Mesothelial cell of epicardium (in vitro differentiated cells): ENCODE measurements at places on chromosomes 16 and 17. TPM values are rescaled to one million over a fixed set of nuclear protein-coding genes. Genes with fewer than 3 reads are reported as not detected.

SEPTIN1 gene
- 0.86 to 1.6 TPM (median 1.4 TPM) in 3 replicates for total RNA-seq

DNAAF8 gene
- 0.45 to 0.84 TPM (median 0.49 TPM) in 3 replicates for total RNA-seq

SLC12A3 gene
- not detected in 3 replicates for total RNA-seq

PCGF2 gene
- total RNA-seq = 83.3 to 95.8 TPM (median 91.9 TPM) in 3 replicates

SOST gene
- total RNA-seq = 0.23 to 0.33 TPM (median 0.27 TPM) in 3 replicates

MMP28 gene
- total RNA-seq = 0.34 to 0.86 TPM in 2 of 3 replicates, not detected in the other

SMIM36 gene
- total RNA-seq = not detected in 3 replicates

FOXN1 gene
- 0.34 to 0.42 TPM (median 0.34 TPM) in 3 replicates for total RNA-seq

TPSG1 gene
- total RNA-seq = not detected in 3 replicates

CES4A gene
- 15.9 to 19.6 TPM (median 18.5 TPM) in 3 replicates for total RNA-seq

ZG16 gene
- 0.11 to 0.20 TPM (median 0.20 TPM) in 3 replicates for total RNA-seq

MT1G gene
- total RNA-seq = not detected in 3 replicates

ENDOV gene
- total RNA-seq = 37.8 to 43.0 TPM (median 38.0 TPM) in 3 replicates

ACSM3 gene
- 115 to 122 TPM (median 118 TPM) in 3 replicates for total RNA-seq

NRN1L gene
- 0.66 to 0.99 TPM in 2 of 3 replicates, not detected in the other for total RNA-seq

FNDC8 gene
- total RNA-seq = not detected in 3 replicates

SUZ12 gene
- 27.8 to 30.3 TPM (median 29.5 TPM) in 3 replicates for total RNA-seq

ALOX12B gene
- total RNA-seq = 0.70 TPM in 1 of 3 replicates, not detected in the others

HCRT gene
- total RNA-seq = not detected in 3 replicates

CRHR1 gene
- 0.27 to 0.36 TPM (median 0.31 TPM) in 3 replicates for total RNA-seq

KRTAP4-6 gene
- not detected in 3 replicates for total RNA-seq

MEIOB gene
- not detected in 3 replicates for total RNA-seq

ATP2C2 gene
- total RNA-seq = 43.5 to 52.5 TPM (median 47.7 TPM) in 3 replicates

KRT25 gene
- not detected in 3 replicates for total RNA-seq

TMED6 gene
- 1.2 to 1.7 TPM (median 1.4 TPM) in 3 replicates for total RNA-seq

ARL5C gene
- 0.40 TPM in 1 of 3 replicates, not detected in the others for total RNA-seq

MSL1 gene
- total RNA-seq = 132 to 139 TPM (median 135 TPM) in 3 replicates

CFAP52 gene
- not detected in 3 replicates for total RNA-seq

KRT24 gene
- not detected in 3 replicates for total RNA-seq

MC1R gene
- 6.7 to 7.5 TPM (median 7.5 TPM) in 3 replicates for total RNA-seq

KRTAP9-4 gene
- total RNA-seq = not detected in 3 replicates

GAST gene
- total RNA-seq = not detected in 3 replicates

PYDC1 gene
- not detected in 3 replicates for total RNA-seq

GP2 gene
- total RNA-seq = not detected in 3 replicates

RPH3AL gene
- 13.6 to 16.9 TPM (median 15.4 TPM) in 3 replicates for total RNA-seq
